ENCODE measurements at places on chromosomes 6 and 20.

DNA sequence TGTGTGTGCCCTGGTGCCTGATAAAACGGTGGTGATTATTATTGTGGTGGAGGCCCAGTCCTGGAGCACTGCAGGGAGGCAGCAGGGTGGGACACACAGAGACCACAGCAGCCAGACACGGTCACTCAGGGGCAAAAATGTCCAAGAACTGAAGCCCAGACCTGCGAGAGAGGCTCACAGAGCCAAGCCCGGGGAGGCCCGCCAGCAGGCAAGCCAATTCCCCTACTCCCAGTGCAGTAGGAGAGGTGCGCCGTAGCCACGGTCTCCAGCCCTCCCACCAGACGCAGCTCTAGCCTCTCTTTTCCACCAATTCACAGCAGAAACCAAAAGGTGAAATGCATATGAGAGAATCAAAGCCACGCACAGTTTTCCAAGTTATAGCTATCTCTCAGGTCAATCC lies 179.4 kb upstream of the TAB2 start:
- DNase-seq, result no peak

DNA sequence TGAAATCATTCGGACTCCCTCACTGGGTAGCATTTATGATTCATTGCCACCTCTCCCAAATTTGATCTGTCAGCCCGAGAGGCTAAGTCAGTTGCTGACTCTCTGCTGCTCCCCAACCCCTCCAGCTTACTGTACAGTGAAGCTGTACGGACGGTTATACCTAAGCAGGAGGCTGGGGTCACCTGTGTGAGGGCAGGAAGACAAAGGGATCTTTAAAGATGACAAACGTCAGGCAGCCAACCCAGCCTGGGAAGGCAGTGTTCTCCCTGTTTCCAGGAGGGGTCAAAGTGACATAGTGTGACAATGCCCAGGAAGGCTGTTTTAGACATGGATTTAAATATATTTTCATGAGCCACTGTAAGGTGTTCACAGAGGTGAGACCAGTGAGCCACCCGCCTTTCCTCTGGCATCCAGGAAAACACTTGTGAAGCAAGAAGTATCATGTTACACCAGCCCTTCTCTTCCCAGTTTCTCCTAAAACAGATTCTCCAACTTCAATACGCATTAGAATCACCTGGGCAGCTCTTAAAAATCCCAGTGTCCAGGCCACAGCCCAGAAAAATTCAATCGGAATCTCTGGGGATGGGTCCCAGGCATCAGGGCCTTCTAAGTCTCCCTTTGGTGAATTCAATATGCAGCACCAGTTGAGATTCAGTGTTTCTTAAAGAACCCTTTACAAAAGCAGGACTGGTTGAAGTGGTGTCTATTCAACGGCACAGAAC lies 6.8 kb upstream of the PAX1 start:
- no peak for DNase-seq

- no peak for DNase-seq
Observed at GRCh38 chr6:87824958-87825491, 123.0 kb upstream of the AKIRIN2 start.

DNA sequence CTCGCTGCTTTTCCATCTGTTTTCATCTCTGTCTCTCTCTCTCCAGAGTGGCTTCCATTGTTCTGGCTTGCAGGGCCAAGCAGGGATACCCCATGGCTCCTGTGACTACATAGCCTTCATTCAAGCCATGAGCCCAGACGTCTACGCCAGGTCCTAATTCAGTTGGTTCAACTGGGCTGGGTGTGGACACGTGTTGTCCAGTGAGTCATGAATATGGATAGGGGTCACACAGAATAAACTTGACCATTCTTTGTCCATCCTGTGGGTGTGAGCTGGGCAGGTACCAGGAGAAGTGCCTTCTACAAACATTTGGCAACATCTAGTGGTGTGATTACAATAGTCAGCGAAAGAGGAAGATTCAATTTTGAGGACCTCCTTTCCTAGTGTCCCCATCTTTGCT lies 96.9 kb upstream of the ARMC2 start:
- no peak for DNase-seq

GRCh38 chr6:55654445-55654844 lies 75.5 kb upstream of the HMGCLL1 start:
- DNase-seq, result no peak

GRCh38 chr20:60752741-60753420 lies 499.2 kb upstream of the CDH4 start:
- no peak for DNase-seq

DNA sequence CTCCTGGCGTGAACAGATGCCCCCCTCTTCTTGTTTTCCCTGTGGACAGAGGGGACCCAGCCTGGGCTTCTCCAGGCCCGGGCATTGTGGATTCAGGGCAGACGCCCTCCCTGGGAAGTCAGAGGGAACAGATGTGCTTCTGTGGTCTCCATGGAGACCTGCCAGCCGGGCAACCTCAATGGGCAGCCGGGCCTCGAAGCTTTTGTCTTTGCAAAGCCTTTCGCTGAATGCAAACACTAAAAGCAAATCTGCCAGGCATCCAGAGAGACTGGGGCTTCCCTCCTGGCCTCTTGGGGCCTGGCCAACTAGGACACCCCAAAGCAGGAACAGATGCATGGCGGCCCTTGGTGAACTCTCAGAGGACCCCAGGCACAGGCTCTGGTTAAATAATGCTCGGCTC lies 370.0 kb upstream of the SULF2 start:
- DNase-seq, result no peak

DNA sequence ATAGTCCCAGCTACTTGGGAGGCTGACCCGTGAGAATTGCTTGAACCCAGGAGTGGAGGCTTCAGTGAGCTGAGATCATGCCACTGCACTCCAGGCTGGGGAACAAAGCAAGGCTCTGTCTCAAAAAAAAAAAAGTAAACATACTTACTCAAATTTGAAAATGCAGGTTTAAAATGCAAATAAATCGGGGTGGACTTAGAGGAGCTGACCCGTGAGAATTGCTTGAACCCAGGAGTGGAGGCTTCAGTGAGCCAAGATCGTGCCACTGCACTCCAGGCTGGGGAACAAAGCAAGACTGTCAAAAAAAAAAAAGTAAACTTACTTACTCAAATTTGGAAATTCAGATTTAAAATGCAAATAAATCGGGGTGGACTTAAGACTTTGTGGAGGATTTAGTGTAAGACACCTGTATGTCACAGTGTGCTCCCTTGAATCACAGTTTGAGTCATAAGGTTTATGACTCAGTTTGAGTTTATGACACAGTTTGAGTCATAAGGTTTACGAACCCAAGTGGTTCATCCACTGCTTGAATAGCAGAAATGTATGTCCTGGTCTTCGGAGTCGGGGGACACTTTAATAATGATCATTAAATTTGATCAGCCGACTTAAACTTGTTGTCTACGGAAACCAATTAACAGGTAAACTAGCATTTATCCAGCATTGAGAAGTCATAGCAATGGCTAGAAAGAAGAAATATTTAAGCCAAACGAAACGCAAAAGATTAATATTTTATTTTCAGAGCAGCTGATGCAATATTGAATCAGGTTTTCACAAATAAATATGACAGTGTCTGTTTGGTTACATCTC lies 6.8 kb upstream of the MRPS10 start:
- no peak for DNase-seq

- DNase-seq, result no peak
Observed at GRCh38 chr6:137877606-137878005, 10.5 kb downstream of the TNFAIP3 start.

- no peak for DNase-seq
Observed at GRCh38 chr6:54617730-54618129, 228.8 kb upstream of the FAM83B start.

GRCh38 chr20:38338849-38339520 lies 7.3 kb upstream of the LBP start:
- no peak for DNase-seq

- no peak for DNase-seq
Observed at GRCh38 chr6:53658992-53659391, 6.6 kb downstream of the KLHL31 start.

- DNase-seq, result no peak
Observed at GRCh38 chr6:105603788-105604586, 201.1 kb upstream of the PREP start.

- DNase-seq, result no peak
Observed at GRCh38 chr6:114096561-114097172, 125.7 kb upstream of the HDAC2 start.

DNA sequence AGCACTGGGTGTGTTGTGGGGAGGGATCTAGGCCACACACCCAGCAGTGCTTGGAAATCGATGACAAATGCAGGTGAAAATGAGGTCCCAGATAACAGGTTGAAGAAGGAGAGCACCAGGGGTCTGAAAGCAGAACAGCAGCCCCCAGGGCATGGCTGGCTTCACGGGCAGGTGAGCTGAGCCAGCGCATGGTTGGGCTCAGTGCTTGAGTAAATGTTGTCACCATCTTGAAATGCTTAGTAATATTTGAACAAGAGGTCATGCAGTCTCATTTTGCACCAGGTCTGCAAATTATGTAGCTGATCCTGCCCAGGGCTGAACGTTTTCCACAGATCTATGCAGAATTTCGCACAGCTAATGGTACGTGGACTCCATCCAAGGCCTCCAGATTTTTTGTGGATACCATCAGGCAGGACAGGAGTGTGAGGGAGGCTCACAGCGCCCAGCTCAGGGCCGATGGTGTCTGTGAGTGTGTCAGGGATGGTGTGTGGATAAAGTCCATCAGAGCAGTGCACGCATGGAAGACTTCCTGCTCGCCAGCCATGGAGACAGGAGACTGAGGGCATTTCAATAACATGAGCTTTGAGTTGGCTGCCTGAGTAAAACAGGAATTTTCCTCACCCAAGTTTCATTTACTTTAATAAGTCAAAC lies 53.1 kb upstream of the SNX9 start:
- DNase-seq, result no peak

DNA sequence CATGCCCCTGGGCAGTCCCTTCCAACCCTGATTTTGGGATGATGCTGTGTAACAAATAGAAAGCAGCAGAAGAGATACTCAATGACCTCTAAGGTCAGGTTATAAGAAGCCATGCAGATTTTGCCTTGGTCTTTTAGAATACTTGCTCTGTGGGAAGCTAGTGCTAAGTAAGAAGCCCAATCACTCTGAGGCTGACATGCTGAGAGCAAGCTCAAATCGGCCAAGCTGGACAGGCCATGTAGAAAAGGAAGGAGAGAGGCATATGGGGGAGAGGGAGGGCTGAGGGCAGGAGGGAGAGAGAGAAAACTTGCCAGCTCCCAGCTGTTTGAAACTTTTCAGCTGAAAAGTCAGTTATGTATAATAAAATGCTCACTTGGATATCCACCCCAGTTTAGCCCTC lies 1021.6 kb upstream of the MAP3K7 start:
- no peak for DNase-seq

Measured in activated gamma-delta T cell treated with Interleukin-2 at 50 U/mL for 16 hours (primary cell).